Right ventricle myocardium inferior (tissue), 1 donor: ENCODE measurements at places on chromosomes 3 and 15. TPM values are rescaled to one million over a fixed set of nuclear protein-coding genes. Genes with fewer than 3 reads are reported as not detected.

The ZNF35 gene
- total RNA-seq = 7.3 TPM

The SAMD7 gene
- not detected for total RNA-seq

The UTS2B gene
- total RNA-seq = 0.65 TPM

The AADACL2 gene
- not detected for total RNA-seq

The C3orf22 gene
- total RNA-seq = not detected

The PLSCR2 gene
- not detected for total RNA-seq

The MKRN3 gene
- total RNA-seq = 0.97 TPM

The LDHAL6B gene
- total RNA-seq = not detected

The ACSBG1 gene
- total RNA-seq = 0.14 TPM

The CYP1A2 gene
- not detected for total RNA-seq

DNA sequence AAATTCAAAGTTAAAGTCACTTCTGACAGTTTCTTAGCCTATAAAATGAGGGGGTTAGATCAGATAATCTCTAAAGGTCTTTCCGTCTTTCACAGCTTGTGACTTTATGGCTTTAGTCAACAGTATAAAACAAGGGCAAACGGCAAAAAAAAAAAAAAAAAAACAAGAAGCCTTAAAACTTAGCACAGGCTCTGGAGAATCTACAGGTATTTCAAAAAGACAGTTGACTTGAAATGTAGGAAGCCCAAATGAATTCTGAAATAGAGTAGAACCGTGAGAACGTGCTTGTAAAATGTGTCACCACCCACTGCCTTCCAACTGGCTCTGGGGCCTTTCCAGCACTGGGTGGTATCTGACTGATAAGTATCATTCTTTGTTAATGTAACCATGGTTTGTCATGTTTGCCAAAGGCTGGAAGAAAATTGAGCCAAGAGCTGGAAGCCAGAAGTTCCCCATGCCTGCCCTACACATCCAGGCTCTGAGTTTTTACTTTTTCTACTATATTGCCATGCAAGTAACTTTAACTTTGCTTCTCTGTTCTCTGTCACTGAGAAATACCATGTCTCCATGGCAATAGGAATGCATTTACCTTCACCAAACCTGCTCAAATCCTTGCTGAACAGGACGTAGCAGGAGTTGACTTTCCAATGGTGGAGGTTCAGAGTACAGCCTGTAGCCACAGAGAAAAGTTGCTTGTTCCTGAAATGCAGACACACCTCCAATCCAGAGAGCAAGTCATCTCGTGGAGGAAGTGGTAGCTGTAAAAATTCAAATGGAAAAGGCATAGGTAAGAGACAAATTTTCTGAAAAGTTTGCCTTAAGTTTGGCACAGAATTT, 35.8 kb upstream of the THSD4 start:
- DNase-seq = no peak

DNA sequence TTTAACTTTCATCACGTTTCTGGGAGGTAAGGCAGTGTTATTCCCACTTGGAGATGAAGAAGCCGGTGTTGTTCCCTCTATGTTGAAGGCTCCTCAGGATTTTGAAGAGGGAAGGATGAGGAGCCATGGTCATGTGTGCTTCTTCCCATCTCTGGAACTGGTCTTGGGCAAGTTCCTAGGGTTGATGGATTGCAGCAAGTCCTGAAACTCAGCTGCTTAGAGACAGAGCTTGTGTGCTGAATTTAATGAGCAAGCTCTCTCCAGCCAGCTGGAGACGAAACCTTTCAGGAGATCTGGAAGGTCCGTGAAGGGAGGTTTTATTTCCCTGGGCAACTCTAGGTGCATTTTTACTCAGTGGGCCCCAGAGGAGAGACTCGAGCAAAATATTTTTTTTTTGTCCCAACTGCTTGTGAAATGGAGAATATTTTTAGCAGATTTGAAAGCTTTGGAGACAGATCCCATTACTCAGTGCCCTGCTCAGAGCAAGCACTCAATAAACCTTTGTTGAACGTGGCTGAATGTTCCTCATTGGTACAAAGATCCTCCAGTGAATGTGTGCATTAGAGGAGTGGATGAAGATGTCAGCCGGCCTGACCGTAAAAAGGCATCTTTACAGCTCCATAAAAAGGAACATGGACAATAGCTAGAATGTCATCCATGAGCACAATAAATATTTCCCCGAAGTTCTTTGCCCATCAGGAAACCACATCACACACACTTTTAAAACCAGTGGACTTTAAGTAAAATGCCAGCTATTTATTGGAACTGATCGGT, 55.6 kb upstream of the RGMA start:
- DNase-seq = no peak

DNA sequence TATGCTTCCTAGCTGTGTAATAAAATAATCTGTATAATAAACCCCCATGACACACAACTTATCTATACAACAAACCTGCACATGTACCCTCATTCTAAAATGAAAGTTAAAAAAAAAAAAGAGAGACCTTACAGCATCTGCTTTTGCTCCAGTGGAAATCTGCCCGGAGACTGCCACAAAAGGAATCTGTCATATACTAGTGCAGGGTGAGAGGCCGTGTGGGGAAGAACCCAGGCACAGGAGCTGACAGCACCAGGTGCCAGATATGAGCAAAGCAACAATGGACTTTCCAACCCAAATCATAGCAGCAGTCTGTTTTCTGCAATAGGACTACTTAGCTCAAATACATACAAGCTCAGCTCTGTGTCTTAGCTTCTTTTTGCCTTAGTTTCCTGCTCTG, 346.5 kb downstream of the ROBO1 start:
- DNase-seq = no peak

- no peak for DNase-seq
Observed at GRCh38 chr3:170804078-170804477, 65.9 kb downstream of the RPL22L1 start.

- no peak for DNase-seq
Observed at GRCh38 chr3:45606991-45607712, 12.6 kb downstream of the LIMD1 start.

DNA sequence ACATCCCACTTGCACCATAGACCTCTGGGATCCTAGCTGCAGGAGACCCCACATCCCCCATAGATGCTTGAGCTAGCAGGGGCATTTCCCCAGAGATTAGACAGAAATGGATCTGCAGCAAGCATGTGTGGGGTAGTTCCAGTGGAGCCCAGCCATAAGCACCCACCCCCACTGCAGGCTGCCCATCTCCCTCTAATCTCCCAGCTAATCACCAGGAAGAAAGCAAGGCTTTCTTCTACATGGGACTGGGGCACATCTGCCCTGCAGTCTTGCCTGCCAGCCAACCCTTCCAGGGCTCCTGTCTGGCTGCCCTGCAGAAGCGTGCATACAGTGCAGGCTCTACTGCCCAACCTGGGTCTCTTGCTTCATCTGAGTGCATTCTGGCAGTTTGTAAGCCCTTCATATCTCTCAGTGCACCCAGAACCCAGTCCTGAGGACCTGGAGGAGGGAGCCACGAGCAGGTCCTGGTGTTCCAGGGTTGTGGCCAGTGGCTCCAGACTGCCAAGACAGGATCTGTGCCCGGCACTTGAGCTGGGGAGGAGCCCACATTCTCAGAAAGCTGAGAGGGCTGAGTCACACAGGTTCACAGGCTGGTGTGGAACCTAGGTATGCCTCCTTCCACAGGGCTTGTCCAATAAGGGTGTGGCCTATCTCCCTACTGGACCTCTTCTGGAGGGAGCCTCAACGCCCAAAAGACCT, 49.9 kb upstream of the IGSF11 start:
- DNase-seq = no peak

- DNase-seq = no peak
Observed at GRCh38 chr3:131731709-131732108, 228.9 kb upstream of the MRPL3 start.

DNA sequence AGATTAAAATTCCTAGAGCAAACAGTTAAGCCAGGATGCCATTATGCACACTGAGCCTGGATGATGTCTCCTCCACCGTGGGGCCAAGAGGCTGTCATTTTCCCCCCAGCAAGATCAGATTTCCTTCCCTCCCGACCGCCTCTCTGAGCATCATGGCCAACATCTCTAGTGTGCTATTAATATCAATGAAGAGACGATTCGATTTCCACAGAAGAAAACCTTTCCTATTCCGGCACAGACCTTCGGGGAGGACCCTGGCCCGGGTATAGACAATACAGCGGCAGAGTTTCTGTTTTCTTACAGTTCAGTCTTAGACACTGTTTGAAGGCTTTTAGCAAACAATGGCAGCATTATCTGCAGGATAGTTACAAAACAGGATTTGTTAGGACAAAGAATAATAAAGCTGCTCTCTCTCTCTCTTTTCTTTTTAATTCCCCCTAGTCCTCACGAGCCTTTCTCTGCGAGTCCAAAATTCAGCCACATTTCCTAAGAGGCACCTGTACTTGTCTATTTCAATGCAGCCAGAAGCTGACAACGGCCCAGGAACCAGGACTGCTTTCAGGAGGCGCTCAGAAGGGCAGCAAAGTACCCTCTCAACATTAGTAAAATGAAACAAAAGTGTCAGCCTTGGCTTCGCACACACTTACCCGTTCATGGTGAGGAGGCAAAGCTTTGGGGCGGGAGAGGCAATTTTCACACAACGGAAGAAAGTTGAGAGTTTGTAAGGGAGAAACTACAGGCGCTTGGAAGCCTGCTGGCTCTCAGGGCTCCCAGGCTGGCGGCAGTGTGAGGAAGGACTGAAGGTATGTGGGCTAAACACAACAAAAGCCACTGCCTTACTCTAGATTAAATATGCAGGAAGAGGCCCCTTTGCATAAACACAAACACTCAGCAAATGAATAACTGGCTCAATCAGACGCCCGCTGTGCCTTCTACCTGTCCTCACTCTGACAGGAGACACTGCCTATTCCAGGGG, 278.0 kb downstream of the FOXP1 start:
- DNase-seq = no peak

- DNase-seq = no peak
Observed at GRCh38 chr3:31067004-31067403, 172.5 kb upstream of the GADL1 start.

- no peak for DNase-seq
Observed at GRCh38 chr3:140365872-140366697, 311.8 kb upstream of the TRIM42 start.

DNA sequence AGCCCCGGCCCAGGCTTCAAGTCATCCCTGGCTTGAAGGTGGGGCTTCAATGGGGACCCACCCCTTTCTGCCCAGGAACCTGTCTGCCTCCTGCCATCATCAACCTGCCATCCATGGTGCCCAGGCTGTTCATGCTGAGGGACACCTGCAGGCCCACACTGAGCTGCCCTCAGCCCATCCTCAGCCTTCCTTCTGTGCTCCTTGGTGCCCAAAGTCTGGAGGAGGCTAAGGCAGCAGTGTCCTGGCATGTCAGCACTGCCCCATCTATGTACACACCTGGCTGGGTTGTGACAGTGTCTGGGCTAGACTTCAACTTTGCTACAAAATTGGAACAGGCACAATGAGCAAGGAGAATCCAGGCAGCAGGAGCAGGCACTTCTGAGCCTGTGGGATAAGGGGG, 745.3 kb upstream of the EPHA6 start:
- DNase-seq = no peak

DNA sequence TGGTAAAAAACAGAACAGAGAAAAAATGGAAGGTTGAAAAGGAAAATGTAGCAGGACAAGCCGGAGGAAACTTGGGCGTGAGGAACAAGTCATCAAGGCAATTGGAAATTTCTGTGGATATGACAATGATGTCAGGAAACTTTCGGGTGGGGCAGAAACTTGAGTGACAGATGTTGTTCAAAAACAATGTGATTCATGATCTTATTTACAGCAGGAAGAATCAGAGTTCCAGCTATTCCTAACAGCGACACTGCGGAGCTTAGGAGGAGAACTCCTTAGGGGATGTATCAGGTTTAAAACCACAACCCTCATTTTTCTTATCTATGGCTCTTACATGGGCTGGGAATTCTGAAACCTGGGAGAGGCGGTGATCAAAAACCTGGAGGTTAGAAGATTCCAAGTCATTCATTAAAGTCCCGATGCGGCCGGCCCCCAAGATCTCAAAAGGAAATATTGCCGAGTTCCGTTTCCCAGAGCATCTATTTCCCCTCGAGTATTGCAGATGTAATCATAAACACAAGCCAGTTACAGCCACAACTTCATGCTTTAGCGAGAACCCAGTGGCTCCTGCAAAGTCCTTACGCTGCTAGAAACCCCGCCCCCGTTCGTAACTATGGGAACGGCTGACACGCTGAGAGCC, 659 bp upstream of the ARRDC4 start:
- no peak for DNase-seq

DNA sequence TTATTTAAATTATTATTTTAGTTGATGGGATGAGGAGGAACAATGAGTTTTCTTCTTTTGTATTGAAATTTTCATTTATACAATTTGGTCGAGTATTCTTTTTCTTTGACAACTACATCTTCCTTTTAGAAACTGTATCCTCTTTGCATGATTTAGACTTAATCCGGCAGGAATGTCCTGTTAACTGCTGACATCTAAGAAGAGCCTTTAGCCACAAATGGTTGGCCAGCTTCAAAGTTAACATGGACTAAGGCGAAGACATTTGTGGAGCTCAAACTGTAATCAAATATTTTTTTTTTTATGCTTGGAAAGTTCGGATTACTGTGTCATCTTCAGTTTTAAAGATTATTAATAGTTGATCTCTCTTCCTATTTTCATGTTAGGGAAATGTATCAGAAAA, 43.2 kb downstream of the RIOX2 start:
- DNase-seq = no peak

DNA sequence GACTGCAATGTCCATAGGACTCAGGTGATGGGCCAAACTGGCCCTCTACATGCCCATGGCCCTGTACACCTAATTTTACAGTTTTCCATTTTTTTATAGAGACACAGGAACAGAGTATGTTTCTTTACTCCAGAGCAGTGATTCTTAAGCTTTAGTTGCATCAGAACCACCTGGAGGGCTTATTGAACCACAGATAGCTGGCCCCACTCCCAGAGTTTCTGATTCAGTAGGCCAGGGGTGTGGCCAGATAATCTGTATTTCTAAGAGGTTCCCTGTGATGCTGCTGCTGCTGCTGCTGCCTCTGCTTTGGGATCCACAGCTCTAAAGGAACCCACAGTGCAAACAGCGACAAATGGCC, 5.1 kb downstream of the RBP1 start:
- DNase-seq = no peak

- DNase-seq = peak; percentile 79
Observed at GRCh38 chr3:149547413-149547812, 72.9 kb downstream of the TM4SF4 start.

DNA sequence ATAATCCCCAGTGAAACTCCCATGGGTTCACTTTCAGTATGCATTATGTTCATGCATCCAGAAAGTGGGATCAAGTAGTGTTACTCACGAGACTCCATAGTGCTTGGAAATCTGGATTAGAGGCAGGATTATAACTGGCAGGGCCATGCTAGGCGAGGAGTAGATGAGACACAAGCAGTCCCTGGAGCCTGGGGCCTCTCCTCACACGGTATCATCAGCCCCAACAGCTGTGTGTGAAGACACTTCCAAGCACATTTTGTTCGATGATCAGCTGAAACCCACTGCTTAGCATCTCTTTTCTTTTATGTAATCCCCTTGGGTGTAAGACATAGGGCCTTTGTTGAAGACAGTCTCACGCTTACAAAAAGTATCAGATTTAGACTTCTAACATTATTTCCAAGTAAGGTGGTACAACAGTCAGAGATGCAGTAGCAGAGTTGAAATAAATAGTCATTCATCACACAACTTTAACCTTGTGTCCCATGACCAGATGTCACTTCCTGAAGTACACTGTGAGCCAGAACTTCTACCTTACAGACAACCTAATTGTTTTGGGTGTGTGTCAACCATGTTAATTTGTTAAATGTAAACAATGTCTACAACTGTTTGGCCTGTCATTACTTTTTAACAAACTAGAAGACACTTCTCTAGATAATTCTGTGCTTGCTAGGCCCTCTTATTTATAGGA, 116.9 kb downstream of the GADL1 start:
- DNase-seq = no peak

GRCh38 chr3:125186261-125186787, 26.2 kb downstream of the SLC12A8 start:
- no peak for DNase-seq
